ENCODE measurements at places on chromosomes 4 and X.

DNA sequence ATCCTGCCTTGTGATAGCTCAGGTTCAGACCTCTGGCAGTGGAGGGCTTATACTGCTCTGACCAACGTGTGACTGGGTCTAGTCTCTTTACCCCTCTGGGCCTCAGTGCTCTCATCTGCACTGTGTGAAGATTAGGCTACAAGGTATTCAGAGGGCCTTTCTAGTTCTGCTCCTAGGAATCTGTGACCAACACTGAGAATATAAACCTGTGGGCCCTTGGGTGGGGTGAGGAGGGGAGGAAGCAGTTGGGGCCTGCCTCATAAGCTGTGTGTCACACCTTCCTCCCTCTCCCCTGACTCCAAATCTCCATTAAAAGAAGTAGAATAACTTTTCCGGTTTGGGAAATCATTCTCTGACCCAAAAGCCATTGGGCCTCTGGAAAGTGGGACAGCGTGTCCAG lies 66.3 kb upstream of the MSN start:
- no peak for DNase-seq

DNA sequence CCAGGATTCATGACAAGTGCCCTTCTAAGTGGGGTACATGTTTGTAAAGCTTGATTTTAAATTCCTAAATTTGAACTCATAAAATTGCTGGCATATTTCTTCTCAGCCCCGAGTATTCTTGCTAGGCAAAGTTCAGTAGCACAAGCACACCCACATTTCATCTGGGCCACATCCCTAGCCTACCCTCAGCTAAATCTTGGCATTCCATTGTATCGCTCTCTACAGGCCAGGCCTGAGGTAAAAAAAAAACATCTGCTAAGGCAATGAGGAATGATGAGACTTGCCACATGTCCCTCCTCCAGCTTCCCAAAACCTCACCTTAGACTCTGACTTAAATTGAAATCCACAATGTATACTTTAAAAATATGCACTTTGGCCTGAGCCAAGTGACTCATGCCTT lies 51.4 kb upstream of the VCX3B start:
- DNase-seq = no peak

GRCh38 chr4:77599378-77599777 lies 6.2 kb upstream of the CXCL13 start:
- DNase-seq = no peak

- DNase-seq = no peak
Observed at GRCh38 chrX:42028109-42028508, 104.8 kb upstream of the CASK start.

GRCh38 chr4:134906404-134907023 lies 704.9 kb upstream of the PABPC4L start:
- DNase-seq = no peak

DNA sequence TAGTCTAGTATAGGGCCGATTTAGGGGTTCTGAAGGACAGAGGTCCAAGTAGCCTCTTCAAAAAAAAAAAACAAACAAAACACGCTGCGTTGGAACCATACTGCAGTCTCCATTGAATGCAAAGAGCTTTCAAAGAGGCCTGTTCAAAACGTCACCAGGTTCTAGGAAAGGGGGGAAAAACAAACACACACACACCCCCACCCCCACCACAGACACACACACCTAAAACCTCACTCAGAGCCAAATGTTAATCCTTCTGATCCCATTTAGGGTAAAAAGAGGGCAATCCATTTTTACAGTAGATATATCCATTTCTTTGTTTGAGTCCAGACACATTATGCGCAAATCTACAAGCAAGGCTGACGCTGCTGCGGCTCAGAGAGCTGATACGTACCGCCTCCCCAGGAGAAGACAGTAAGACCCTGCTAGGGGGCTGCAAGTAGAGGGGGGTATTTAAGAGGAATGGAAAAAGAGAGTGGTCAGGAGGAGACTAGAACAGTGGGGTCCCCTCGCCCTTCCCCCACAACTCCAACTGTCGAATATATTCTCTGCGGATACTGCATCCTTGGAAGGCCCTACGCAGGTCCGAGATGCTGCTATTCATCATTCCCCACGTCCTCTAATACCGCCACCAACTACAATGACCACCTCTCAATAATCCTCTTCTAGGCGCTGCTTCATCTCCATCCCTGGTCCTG lies 1.3 kb downstream of the NKRF start:
- no peak for DNase-seq

- DNase-seq = no peak
Observed at GRCh38 chr4:149993030-149993429, 85.2 kb upstream of the DCLK2 start.

- DNase-seq = no peak
Observed at GRCh38 chrX:70979136-70979762, 48.4 kb upstream of the SLC7A3 start.

GRCh38 chr4:110865611-110866259 lies 242.9 kb upstream of the PITX2 start:
- DNase-seq = no peak

DNA sequence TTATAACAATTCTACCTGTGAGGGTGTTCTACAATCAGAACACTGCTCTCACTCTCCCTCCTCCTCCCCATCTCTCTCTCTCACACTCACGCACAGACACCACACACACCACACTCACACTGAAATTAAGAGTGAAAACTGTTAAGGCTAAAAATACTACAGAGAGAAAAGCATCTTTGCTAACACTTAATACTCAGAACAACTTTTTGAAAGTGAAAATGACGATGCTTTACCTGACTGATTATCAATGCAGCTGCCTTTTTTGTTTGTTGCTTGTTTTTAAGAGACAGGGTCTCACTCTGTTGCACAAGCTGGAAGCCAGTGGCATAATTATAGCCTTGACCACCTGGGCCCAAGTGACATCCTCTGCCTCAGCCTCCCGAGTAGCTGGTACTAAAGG lies 222.4 kb downstream of the APBB2 start:
- no peak for DNase-seq

DNA sequence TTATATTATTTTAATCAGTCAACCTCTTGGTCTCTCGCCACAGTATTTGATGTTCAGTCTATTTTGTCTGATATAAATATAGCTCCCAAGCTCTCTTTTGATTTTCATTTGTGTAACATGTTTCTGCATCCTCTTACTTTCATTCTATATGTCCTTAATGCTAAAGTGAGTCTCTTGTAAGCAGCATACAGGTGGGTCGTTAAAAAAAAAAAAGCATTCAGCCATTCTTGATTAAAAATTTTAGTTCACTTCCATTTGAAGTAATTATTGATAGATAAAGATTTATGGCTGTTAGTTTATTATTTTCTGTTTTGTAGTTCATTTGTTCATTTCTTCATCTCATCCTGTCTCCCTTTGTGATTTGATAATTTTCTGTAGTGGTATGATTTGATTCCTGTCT lies 229.1 kb downstream of the GUCY2F start:
- DNase-seq = no peak
